ENCODE measurements at places on chromosomes 16 and 17.
A peak's percentile ranks its signal among the peaks of the same experiment; 100 is the strongest.

GRCh38 chr17:58380207-58381123 lies 28.5 kb upstream of the SUPT4H1 start:
- no peak for DNase-seq

GRCh38 chr17:53844491-53845107 lies 21.9 kb downstream of the KIF2B start:
- no peak for DNase-seq

GRCh38 chr17:33983824-33984574 lies 271.1 kb upstream of the CCL2 start:
- DNase-seq, result no peak

DNA sequence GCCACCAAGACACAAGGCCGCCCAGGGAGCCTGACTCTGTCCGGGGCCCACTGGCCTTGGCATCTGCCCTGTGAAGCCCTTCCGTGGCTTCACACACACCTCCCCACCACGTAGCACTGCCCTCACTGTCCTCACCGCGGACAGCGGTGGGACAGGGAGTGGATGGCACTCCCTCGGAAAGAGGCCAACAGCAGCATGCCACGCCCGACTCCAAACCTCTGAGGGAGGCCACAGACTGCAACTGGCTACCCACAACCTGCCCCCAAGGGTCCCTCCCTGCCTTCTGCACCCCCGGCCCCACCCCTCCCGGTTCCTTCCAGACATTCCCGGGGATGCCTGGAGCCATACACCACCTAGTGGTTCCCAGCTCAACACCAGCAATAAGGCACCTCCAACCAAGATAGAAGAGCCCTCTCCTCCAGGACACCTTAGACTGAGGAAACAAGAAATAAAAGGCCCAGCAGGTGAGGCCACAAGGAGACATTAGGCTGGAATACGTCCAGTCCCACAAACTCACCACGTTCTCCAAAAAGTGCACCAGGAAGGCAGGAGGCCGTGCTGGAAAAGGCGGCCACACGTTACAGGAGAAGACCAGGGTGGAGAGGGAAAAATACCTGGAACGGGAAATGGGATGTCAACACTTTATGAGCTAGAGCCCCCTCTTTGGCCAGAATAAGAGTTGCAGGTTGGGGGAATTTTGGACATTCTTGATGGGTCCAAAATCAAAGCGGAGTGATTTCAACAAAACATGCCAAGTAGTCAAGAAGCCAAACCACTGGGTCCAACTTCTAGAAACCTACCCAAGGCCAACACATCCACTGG lies 310.0 kb downstream of the SOX9 start:
- no peak for DNase-seq

DNA sequence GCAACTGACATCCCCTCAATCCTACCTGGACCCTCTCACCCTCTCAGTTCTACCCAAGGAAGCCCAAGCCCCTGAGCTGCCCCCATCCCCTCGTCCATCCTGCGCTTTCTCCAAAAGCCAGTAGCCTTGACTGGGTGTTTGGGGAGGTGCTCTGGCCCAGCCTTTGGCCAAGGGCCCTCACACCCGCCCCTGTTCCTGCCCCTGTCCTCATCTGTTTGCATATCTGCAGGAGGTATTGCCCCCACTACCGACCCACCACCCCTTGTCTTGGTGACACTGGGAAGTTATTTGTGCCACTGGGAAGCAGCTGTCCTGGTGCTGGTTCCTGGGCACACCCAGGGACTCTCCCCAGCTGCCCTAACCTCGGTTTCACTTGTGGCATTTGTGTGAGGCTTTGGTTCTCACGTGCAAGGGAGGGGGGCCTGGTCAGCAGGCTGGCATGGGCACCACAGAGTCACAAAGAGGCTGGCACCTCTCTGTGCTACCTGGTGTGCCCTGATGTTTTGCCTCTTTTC lies 75.3 kb downstream of the MRC2 start:
- DNase-seq, result no peak

- DNase-seq, result no peak
Measured at GRCh38 chr16:77059446-77059845, 131.5 kb upstream of the MON1B start.

GRCh38 chr17:72416054-72416675 lies 295.3 kb downstream of the SOX9 start:
- DNase-seq, result no peak

- no peak for DNase-seq
Measured at GRCh38 chr16:72013389-72013788, 4.8 kb downstream of the DHODH start.

GRCh38 chr16:31880322-31880979 lies 6.8 kb downstream of the ZNF267 start:
- peak; percentile 59 for DNase-seq
